Stimulated activated CD4-positive, alpha-beta T cell treated with anti-CD3 and anti-CD28 coated beads, Interleukin-1b, Interleukin-23, amount 100 ng/mL, for 4 hours (primary cell): ENCODE measurements at places on chromosomes 1 and 21.

- DNase-seq = no peak
These were observed 54.9 kb downstream of the OLIG1 start for GRCh38 chr21:33124889-33125288.

DNA sequence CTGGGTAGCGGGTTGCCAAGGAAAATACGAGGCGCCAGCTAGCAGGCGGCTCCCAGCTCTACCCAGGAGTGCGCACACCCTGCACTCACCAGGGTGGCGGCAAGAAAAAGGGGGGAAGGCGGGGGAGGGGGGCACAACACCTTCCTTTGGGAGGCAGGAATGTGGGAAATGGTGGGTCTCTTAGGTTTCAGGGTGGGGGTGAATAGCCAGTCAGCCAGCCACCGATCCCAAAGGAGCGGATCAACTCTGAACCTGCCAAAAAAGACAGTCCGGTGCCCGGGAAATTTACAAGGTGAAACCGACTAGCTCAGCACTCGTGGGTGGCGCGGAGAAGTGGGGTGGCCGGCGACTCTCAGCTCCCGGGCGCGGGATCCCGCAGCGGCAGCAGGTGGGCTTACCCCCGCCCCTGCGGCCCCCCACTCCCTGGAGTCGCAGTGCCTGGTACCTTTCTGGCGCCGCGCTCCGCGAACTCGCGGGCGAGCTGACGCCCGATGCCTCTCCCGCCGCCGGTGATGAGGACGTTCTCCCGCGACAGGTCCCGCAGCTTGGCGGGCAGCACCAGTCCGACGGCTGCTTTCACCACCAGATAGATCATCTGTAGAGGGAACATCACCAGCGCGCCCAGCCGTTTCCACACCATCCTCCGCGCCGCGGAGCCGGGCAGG, 1.2 kb downstream of the DHRS3 start:
- peak; percentile 26 for DNase-seq

DNA sequence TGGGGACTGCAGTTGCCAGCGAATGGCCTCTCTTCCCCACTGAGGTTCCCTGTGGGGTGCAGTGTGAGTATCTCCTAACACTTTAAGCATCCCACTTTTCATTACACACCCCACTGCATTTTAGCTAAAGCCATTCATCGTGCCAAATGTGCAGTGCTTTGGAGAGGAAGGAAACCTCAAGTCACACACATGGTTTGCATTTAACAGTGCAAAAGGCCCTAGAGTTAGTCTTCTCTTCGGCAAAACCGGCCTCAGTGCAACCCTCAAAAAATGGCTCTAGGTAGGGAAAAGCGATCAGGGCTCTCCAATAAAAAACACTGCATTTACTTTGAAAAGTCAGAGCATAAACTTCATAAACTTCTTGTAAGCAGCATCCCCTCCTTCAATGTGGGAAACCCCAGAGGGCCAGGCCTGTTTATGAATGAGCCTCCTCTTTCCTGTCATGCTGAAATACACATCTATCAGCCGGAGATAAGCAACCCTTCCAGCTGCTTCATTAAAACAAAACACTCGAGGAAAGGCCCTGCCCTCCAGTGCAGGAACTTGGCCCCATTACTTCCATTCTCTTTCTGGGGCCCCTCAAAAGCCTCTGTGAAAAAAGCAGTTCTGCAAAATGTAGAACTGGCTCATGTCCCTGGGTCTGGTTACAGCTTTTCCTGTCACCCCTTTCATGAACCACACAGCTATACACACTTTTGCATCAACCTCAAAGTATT, 184.0 kb downstream of the CDC7 start:
- no peak for DNase-seq

DNA sequence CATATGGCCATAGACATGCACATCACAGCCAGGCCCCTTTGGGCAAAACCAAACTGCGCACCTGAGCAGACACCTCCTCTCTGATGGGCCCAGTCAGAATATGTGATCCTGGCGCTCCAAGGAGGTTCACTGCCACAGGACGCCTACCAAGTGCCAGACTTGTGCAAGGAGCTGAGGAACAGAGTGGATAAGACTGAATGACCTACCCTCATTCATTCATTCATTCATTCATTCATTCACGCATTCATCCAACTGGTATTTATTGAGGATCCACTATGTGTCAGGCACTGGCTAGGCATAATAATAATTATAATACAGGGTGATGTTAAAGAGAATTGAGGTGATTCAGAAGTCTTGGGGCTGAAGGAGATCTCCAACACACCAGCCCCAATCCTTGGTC, 2.4 kb upstream of the IGSF21 start:
- no peak for DNase-seq

DNA sequence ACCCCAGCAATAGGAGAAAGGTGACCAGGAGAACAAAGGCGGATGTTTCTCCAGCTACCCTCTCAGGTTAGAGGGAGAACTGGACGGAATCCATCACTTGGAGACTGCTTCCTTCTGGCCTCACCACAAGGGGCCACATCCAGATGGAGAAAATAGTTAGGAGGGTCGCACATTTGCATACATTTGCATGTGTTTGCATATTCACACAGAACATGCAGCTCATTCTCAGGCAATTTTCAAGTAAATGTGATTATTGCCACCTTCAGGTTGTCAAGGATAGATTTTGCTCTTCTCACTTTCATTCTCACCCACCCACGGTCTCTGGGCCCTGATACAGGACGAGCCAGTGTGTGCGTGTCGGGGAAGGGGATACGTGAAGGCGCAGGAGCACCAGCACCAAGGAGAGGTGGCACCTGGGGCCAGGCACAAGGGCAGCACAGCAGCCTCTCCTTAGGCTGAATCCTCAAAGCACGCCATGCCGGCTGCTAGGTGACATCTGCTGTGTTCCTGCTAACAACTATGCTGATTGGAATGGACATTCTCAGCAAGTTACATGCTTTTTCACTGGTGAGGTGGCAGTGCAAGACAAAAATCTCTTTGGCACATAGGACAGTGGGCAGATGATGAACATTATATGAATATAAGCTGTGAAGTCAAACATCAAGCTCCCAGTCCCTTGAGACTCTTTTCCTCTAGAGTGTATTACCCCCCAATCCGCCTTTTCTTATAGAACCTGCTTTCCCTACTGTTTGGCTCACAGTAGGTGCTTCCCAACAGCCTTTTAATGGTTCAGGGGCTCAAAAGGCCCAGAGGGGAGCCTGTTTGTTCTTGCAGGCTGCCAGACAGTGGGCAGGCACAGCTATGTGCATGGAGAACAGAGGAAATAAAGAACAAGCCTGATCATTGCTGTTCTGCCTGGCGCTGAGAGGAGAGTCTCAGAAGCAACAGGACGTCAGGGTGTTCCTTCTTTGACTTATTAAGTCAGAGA, 14.3 kb downstream of the ACKR1 start:
- no peak for DNase-seq

DNA sequence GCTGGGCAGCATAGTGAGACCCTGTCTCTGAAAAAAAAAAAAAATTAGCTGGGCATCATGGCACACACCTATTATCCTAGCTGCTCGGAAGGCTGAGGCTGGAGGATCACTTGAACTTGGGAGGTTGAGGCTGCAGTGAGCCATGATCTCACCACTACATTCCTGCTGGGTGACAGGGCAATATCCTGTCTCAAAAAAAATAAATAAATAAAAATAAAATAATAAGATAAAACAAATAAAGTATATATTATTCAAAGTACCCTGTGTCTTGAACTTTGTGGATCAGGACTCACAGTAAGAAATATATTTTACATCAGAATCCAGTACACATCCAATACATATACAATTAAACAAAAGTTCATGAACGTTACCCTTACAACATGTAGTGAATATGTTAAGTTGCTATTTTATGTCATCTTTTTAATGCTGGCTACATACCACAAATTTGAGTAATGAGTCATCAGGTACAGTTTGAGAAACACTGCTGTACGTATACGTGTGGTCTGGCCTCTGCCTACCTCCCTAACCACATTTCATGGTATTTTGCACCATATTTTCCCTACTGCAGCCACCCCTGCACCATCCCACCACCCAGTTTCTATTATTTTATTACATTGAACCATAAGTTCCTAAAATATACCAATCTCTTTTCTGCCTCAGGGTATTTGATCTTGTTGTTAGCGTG, 4.4 kb downstream of the NME7 start:
- DNase-seq = peak; percentile 12

GRCh38 chr21:17139696-17140095, 373.1 kb upstream of the CXADR start:
- DNase-seq = no peak

- no peak for DNase-seq
These were observed 481.7 kb upstream of the RUNX1 start for GRCh38 chr21:35530766-35531165.
